Hepatocyte (in vitro differentiated cells): ENCODE measurements at places on chromosomes 5 and 9. TPM values are rescaled to one million over a fixed set of nuclear protein-coding genes. Genes with fewer than 3 reads are reported as not detected.

GRCh38 chr9:104927216-104927911 lies 591 bp downstream of the ABCA1 start:
- H3K27me3 ChIP-seq: no peaks in the 10 kb centered on the region
- peak overlapping the region; percentile 96 for H3K27ac ChIP-seq
- no peaks in the 10 kb centered on the region for H3K36me3 ChIP-seq
- DNase-seq: peak; percentile 58
- peak overlapping the region; percentile 85 for H3K4me3 ChIP-seq

- H3K4me3 ChIP-seq: no peak overlapping the region
- no peak overlapping the region for H3K27ac ChIP-seq
- H3K36me3 ChIP-seq: peaks cover 3% of the 10 kb centered on the region
- no peaks in the 10 kb centered on the region for H3K27me3 ChIP-seq
- DNase-seq: no peak
These were observed 3.5 kb downstream of the RPL7A start for GRCh38 chr9:133351526-133351907.

DNA sequence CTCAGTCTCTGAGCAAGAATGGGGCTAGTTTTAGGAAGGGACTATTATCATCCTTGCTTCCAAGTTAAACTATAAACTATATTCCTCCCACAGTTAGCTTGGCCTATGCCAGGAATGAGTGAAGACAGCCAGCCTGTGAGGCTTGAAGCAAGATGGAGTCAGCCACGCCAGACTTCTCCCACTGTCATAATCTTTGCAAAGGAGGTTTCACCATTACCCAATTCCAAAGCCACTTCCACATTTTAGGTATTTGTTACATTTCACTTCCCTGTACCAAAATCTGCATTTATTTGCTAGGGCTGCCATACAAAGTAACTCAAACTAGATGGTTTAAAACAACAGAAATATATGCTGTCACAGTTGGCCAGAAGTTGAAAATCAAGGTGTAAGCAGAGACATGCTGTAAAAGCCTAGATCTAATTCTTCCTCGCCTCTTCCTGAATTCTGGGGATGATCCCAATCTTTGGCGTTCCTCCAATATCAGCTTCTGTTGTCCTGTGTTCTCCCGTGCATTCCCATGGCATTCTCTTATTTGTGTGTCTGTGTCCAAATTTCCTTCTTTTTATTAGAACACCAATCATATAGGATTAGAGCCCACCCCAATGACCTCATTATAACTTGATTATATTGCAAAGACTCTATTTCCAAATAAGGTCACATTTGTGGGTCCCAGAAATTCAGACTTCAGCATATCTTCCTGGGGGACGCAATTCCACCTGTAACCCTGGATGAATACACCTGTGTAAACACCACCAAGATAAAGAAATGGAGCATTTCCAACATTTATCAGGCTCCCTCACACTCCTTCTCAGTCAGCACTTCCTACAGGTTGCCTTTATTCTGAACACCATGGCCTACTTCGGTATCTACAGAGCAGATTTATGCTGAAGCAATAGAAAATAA lies 126.8 kb downstream of the GCNT1 start:
- no peaks in the 10 kb centered on the region for H3K36me3 ChIP-seq
- DNase-seq: peak; percentile 56
- peaks cover 20% of the 10 kb centered on the region for H3K4me1 ChIP-seq
- peak overlapping the region; percentile 88 for H3K27ac ChIP-seq
- no peaks in the 10 kb centered on the region for H3K27me3 ChIP-seq
- no peak overlapping the region for H3K4me3 ChIP-seq

DNA sequence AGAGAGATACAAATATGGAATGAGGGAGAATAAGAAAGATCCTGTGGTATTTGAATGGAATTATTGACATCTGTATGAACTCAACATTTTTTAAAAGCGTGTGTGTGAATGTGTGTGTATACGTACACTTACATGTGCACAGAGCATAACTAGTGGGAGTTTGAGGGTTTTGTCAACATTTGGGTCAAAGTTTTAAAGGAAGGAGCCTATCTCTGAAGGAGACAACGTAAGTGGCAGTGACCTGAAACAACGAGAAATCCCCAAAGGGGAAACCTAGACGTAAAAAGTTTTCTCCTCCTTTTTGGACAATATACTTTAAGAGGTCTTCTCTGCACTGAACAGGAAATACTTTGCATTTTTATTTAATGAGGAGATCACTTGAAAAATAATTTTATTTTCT lies 40.2 kb upstream of the DTWD2 start:
- DNase-seq: no peak
- no peak overlapping the region for H3K4me3 ChIP-seq
- H3K36me3 ChIP-seq: no peaks in the 10 kb centered on the region
- H3K27me3 ChIP-seq: no peaks in the 10 kb centered on the region
- no peaks in the 10 kb centered on the region for H3K4me1 ChIP-seq
- H3K27ac ChIP-seq: no peak overlapping the region

GRCh38 chr5:172362755-172363154 lies 79.2 kb upstream of the UBTD2 start:
- no peak overlapping the region for H3K27ac ChIP-seq
- H3K27me3 ChIP-seq: no peaks in the 10 kb centered on the region
- H3K4me1 ChIP-seq: no peaks in the 10 kb centered on the region
- H3K36me3 ChIP-seq: no peaks in the 10 kb centered on the region
- H3K4me3 ChIP-seq: no peak overlapping the region

GRCh38 chr5:31481531-31482165 lies 50.2 kb downstream of the DROSHA start:
- H3K4me3 ChIP-seq: no peak overlapping the region
- peaks cover 6% of the 10 kb centered on the region for H3K4me1 ChIP-seq
- no peak for DNase-seq
- H3K27me3 ChIP-seq: no peaks in the 10 kb centered on the region

Gene FOXD1
- 0.33 and 1.6 TPM in 2 replicates for total RNA-seq

Gene GBGT1
- total RNA-seq: 10.1 and 15.5 TPM in 2 replicates

Gene EIF4EBP3
- total RNA-seq: 2.7 and 3.5 TPM in 2 replicates

Gene C1QTNF3
- total RNA-seq: 4.3 and 7.4 TPM in 2 replicates
